ENCODE measurements at places on chromosomes 4 and X. TPM values are rescaled to one million over a fixed set of nuclear protein-coding genes. Genes with fewer than 3 reads are reported as not detected.

Gene CXCR3
- not detected for total RNA-seq

Gene ANK2
- 2.2 TPM for total RNA-seq

Gene CLTRN
- total RNA-seq, result 3.0 TPM

Gene GK
- total RNA-seq, result 27.9 TPM

Gene CXCL11
- 0.79 TPM for total RNA-seq

Gene LAP3
- total RNA-seq, result 178 TPM

GRCh38 chr4:164212134-164212533, 541.8 kb upstream of the SMIM31 start:
- DNase-seq, result no peak

- no peak for DNase-seq
These were observed 91.4 kb downstream of the KLHL13 start for GRCh38 chrX:118025226-118025625.

Data from liver (tissue), 10 donors.